ENCODE measurements at places on chromosomes 3 and 15.
A peak's percentile ranks its signal among the peaks of the same experiment; 100 is the strongest.

- DNase-seq, result no peak
These were observed 71.9 kb upstream of the RNU6-1 start for GRCh38 chr15:67911727-67912126.

- peak; percentile 71 for DNase-seq
These were observed 527 bp downstream of the B2M start for GRCh38 chr15:44711743-44712345.

DNA sequence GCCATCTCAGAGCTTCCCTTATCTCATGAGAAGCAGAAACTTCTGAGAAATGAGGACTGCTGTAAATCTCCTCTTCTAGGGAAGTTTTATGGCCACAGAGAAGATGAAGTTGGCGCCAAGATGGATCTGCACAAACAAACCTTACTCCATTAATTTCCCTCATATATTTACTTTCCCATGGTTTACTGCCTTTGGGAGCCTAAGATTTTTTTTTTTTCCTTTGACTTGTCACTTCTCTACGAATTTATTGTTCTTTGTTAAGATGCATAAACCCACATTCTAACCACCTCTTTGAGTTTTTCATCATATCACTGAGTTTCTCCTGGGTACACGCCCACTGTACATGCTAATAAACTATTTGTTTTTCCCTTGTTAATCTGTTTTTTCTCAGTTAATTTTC is 21.5 kb upstream of the NPTN start:
- DNase-seq, result no peak

DNA sequence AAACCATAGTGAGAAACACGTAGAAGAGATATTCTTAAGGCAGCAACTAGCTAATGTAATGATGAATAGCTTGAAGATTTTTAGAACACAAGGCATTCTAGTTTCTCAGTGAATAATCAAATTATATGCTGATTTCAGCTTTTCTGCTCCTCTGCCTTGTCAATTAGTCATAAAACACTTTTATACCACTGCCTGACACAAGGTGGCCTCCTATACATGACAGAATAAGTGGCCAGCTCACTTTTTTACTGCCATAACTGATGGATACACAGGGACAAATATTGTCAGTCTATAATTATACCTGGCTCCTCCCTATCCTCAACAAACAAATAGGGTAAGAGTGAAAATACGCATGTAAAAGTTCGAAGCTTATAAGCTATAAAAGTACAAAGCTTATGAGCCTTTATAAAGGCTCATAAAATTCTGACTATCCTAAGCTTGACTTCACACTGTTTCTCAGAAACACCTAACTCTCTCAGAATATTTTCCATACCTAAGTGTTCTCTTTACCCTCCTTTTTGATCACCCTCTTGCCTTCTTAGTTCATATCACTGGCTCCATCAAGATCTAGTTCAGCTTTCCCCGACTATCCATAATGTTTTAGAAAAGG is 81.6 kb downstream of the HERC1 start:
- no peak for DNase-seq

GRCh38 chr3:46576879-46577278 is 10.8 kb upstream of the LRRC2 start:
- no peak for DNase-seq

GRCh38 chr3:65676580-65676979 is 362.1 kb downstream of the MAGI1 start:
- DNase-seq, result no peak

DNA sequence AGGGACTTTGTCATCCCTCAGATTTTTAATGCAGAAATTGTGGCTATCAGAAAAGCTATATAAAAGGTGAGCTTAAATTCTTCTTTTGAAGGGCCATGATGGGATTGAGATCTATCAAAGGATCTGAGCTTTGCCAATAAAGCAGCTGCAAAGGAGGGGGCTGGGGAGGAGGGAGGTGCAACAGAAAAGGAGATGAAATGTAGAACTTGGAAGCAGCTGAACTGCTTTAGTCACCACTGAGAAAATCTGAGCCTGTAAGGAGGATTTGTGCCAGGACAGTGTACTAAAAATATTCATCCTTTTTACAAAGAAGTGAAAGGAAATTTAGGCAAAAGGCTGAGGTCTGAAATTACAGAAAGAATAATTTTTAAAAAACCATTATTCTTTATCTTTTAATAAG is 10.4 kb downstream of the TSPAN3 start:
- DNase-seq, result peak; percentile 32

GRCh38 chr3:158355623-158356588 is 215.1 kb upstream of the MLF1 start:
- no peak for DNase-seq

GRCh38 chr3:161939918-161940620 is 443.5 kb downstream of the OTOL1 start:
- peak; percentile 24 for DNase-seq

- no peak for DNase-seq
These were observed 5.3 kb downstream of the BDH1 start for GRCh38 chr3:197550489-197550888.

DNA sequence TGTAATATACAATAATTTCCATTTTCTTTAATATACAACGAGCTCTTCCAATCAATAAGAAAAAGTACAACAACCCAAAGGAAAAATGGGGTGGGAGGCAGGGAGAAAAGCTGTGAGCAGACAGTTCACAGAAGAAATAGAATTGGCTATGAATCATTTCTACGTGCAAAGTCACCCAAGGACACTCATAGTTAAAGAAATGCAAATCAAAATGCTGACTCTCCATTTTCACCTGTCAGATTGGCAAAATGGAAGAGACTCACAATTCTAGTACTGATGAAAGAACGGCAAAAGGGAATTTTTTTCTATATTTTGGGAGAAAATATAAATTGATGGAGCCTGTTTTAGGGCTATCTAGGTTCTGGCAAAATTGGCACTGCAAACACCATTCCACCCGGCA is 116.3 kb upstream of the MEF2A start:
- no peak for DNase-seq
